ENCODE measurements at places on chromosomes 5 and 9.
A peak's percentile ranks its signal among the peaks of the same experiment; 100 is the strongest.

DNA sequence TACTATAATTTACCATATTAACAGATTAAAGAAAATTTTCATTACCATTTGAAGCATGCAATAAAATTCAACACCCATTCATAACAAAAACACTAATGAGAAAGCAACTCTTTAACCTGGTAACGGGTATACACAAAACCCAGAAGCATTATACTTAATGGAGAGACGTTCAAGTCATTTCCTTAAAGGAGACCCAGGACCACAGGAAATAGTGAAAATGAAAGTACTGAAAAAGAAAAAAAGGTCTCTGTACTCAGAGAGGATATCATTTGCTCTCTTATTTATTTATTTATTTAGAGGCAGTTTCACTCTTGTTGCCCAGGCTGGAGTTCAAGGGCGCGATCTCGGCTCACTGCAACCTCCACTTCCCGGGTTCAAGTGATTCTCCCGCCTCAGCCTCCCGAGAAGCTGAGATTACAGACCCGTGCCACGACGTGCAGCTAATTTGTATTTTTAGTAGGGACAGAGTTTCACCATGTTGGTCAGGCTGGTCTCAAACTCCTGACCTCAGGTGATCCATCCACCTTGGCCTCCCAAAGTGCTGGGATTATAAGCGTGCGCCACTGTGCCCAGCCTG, 61.6 kb downstream of the SETX start:
- peak; percentile 13 for DNase-seq

DNA sequence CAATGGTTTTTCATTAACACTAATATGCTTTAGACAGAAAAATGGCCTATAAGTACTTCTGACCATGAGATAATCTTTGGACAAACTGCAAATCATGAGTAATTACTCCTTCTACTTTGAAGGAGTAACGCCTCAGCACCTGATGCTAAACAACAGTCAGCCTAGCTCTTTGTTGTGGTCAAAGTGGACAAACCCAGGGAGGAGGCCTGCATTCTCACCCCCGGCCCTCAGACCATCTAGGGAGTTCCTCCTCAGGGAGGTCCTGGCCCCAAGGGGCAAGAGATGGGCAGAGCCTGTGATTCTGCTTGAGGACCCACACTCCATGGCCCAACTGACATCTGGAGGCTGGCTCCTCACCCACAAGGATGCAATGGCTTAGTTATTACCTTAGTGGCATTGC, 48.2 kb upstream of the ANGPTL2 start:
- DNase-seq: no peak

GRCh38 chr5:91049800-91050199, 333.3 kb downstream of the ARRDC3 start:
- no peak for DNase-seq

DNA sequence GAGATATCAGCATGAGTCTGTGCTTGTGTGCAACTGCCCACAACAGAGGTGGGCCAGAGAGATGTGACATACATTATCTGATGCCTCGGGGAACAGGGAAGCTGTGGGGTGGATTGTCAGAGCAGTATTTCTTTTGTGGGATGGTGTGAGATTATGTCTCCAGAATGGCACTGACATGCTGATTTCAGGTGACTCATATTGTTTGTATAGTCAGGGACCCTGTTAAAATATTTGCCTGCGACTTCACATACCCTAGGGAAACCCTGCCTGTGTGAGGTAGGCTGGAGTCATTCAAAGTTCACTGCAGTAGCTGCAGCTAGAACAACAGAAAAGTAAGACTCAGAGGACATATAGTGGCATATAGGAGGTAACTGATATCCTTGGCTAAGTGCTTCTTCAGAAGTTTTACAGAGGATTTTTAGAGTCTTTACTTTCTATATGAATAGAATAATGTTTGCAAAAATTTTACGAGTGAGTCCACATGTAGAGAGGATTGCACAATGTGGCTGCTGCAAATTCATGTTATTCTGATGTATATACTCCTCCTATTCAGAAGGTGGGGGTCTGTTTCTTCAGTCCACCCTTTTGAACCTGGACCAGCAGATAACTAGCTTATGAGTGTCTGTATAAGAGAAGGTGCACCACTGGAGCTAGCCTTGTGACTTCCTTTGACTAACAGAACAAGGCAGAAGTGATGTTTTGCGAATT, 89.3 kb downstream of the MACIR start:
- DNase-seq: no peak

GRCh38 chr9:76107482-76107881, 217.0 kb downstream of the PCSK5 start:
- no peak for DNase-seq

DNA sequence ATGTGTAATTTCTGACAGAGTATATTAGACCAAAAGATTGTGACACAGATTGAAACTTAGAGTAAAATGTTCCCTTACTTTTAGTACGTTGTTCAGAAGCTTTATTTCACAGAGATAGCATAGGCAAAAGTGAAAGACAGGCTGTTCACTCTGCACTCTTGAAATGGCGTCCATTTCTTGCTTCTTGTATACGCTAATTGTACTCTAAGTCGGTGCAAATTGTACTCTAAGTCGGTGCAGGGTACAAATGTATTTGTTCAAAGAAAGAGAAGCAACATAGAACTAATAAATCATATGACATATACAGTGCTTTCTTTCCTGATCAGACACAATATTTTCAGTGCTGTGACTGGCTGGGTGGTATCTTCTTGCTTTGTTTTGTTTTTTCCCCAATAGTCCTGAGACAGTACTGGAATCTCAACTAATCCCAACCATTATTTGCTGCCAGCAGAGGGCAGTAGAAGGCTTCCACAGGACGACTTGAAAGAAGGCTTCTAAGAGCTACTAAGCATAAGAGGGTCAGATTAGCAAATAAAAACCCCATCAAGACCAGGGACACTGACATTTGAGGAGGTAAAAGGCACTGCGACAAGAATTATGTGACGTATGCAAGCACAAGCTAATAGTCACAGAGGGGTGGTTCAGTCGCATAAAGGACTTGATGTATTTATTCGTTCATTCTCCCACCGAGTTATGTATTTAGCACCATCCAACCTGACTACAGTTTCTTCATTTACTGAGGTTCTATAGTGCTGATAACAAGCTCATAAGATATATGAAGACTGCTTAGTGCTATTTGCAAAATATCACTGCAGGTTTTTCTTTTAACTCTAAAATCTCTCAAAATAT, 831.8 kb downstream of the TAF11L14 start:
- no peak for DNase-seq

- DNase-seq: no peak
Observed at GRCh38 chr5:149040421-149040820, 22.4 kb downstream of the SH3TC2 start.

- no peak for DNase-seq
Observed at GRCh38 chr9:83569326-83569725, 31.1 kb upstream of the FRMD3 start.

DNA sequence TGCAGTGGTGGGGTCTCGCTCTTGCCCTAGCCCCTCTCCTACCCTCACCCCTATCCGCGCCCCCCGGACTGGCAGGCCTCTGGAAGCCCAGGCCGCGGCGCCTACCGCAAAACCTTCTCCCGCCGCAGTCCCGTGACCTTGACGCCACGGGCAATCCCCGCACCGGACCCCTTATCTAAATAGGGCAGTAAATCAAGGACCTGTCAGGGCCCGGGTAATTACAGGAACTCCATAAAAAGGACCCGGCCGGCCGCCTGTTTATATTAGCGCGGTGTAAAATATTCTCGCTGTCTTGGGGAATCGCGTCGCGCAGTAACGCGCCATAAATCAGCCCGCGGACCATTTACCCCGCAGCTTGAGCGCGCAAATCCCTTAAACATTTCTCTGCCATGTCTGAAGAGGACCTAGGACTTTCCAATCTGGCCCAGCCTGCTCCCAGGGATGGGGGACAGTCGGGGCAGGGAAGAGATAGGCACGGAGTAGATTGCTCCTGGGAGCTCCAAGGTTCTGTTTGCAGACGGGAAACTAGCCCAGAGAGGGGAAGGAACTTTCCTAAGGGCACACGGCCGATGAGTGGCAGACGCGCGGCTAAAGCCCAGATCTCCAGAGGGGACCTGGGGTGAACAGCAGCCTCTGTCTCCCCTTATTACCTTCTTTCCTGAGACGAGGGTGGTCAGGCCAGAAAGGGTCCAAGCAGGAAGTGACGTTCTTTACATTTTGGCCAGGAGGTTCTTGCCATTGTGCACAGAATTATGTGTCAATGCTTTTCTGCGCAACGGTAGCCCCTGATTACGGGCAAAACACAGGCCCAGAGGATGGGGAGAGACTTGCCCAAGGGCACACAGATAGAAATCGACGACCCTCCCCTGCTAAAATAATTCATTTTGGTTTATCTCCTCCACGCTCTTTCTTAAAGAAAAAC, 4.8 kb upstream of the HAND1 start:
- no peak for DNase-seq

DNA sequence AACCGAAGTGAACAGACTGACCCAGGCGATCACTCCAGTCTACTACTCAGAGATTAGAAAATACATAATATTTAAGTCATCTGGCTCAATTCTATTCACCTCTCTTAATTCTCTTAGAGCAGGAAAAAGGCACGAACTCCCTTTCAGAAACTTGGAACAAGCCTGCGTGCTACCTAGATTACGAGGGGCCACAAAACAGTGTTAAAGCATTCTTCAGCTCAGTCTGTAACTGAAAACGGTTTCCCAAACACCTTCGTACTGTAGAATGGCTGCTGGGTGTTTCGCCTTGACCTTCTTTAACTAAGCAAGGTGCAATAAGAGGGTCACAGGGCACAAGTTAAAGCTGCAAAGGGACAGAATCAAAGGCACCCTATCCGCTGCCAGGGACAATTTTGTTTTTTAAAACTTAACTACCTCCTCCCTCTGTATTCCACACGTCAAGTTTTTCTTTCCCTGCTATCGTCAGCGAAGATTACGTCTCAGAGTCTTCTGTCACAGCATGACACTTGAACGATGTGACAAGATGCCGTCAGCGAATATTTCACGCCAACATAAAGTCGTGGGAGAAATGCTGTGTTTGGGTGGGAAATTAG, 687 bp downstream of the LYSMD3 start:
- DNase-seq: no peak

DNA sequence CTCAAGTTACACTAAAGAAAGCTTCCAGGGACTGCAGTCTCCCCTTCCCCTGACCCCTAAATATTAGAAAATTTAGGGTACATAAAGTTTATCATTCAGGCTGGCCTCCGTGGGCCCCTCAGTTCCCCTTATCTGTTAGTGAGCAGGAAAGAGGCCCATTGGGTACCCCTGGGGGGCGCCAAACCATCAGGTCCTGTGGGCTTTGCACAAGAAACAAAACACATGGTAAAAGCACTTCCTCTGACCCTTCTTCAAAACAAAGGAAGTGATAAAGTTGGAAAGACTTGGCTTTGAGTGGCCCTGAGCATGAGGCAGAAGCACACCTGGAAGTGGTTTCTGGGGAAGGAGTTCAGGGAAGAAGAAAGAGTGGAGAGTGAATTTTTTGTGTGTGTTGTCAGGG, 213.0 kb downstream of the SMARCA2 start:
- no peak for DNase-seq

GRCh38 chr9:130243015-130243881, 22.3 kb upstream of the HMCN2 start:
- DNase-seq: peak; percentile 74

DNA sequence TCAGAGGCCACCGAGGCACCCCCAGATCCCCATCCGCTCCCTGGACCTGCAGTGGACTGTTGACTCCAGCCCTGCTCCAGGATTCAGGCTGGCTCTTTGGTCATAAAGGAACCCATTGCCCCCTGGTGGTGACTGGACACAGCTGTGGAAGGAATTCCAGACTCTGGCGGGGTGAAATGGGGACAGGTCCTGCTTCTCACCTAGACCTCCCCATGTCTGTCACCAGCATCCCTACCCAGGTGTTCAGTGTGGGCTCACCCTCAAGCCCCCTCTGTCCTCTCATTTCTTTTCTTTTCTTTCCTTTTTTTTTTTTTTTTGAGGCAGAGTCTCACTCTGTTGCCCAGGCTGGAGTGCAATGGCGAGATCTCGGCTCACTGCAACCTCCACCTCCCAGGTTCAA, 25.5 kb upstream of the STXBP1 start:
- peak; percentile 54 for DNase-seq
